ENCODE measurements at places on chromosomes 1 and 21. TPM values are rescaled to one million over a fixed set of nuclear protein-coding genes. Genes with fewer than 3 reads are reported as not detected.

DNA sequence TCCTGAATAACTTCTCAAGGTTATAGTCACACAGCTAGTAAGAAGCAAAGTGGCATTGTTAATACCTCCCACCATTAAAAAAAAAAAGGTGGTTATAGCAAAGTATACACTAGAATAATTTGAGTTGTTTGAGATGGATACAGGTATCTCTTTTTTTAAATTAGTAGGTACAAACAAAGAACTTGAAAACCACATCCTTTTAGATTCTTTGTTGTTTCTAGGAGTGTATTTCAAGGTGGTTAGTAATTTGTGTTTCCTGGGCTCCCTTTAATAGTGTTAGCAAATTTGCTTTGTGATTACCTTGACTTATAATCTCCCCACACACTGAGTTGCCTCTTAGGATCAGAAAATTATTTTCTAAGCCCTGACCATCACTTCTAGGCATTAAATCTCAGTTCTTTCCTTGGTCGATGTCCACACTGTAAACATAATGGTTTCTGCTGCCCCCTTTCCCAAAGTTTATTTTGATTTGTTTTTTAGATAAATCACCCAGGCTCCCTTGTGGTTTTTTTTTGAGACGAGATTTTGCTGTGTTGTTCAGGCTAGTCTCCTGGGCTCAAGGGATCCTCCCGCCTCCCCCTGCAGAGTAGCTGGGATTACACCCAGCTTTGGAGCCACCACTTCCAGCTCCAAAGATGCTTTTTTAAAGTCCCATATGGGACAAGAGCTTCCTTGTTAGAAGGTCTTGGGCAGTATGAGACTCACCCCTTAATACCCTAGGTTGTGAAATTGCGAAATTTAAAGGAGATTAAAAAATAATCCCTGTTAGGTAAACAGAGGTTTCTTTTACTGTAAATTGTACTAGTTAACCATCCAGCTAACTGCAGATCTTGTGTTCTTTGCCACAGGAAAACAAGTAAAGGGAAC, 6.2 kb downstream of the AKIRIN1 start:
- DNase-seq, result no peak

- no peak for DNase-seq
These were observed 28.4 kb downstream of the USP48 start for GRCh38 chr1:21754583-21754982.

- DNase-seq, result no peak
These were observed 125.1 kb downstream of the BARHL2 start for GRCh38 chr1:90591970-90592356.

DNA sequence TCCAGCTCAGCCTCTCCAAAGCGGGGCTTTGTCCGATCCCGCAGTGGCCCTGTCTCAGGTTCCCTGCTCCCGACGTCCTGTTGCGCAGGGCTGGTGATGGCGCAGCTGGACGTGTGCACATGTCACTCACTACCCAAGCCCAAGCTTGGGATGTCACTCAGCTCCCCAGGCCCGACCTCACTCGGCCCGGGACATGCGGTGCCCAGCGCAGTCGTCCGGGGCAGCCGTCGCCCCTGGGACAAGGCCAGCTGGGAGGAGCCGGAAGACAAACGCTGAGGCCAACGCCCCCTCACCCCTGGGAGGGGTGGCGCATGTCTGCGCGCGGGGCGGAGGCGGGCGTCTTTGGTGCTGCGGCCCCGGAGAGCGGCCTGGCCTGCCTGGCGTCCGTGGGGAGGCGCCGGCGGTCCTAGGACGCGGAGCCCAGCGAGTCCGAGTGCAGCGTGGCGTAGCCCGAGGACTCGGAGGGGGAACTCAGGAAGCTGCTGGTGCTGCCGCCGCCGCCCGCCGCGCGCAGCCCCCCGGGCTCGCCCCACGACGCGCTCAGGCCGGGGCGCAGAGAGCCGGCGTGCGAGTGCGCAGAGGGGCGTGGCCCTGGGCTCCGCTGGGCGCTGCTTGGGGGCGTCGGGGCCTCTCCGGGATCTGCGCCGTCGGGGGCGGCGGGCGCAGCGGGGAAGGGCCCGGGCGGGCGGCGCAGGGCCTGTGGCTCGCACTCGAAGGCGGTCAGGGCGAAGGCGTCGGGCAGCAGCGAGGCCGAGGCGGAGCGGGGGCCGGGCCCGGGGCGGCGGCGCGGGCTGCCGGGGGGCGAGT, 5.2 kb downstream of the HES3 start:
- peak; percentile 40 for DNase-seq

DNA sequence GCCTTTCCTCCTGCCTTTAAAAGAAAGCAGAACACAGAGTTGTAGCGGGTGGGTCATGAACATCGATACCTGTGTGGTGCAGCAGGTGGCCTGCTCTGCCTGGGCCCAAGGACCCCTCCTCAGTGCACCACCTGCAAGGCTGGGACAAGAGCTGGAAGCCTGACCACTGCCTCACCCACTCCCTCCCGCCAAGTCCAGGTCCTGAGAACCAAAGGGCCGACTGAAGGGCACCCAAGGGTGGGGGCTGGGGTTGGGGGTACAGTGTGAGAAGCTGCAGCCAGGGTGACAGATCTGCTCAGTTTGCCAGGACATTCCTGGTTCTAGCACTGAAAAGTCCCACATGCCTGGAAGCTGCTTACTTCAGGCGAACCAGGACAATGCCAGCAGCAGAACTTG, 36.1 kb downstream of the NTPCR start:
- DNase-seq, result no peak

DNA sequence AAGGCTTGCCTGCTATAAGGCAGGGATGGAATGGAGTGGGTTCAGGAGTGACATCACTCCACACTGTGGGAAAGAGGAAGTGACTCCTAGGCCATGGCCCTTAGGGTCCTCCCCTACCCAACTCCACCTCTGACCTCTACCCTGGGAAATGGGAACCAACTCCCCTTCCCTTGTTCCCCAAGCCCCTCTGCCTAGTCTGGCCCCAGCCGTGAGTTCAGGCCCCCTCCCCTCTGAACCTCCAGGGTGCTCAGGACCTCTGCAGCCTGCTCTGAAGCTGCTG, 3.8 kb upstream of the GUCA2A start:
- no peak for DNase-seq

The RAP1GAP gene
- polyA plus RNA-seq, result 0.02 TPM

The TMEM61 gene
- not detected for polyA plus RNA-seq

The FNBP1L gene
- 8.7 TPM for polyA plus RNA-seq

The AQP10 gene
- polyA plus RNA-seq, result not detected

The C1orf94 gene
- polyA plus RNA-seq, result 0.10 TPM

The VHLL gene
- not detected for polyA plus RNA-seq

- DNase-seq, result no peak
These were observed 10.7 kb downstream of the C1orf162 start for GRCh38 chr1:111484391-111485026.

- no peak for DNase-seq
These were observed 184.3 kb downstream of the NCAM2 start for GRCh38 chr21:21182401-21183010.

The SH2D2A gene
- polyA plus RNA-seq, result not detected

DNA sequence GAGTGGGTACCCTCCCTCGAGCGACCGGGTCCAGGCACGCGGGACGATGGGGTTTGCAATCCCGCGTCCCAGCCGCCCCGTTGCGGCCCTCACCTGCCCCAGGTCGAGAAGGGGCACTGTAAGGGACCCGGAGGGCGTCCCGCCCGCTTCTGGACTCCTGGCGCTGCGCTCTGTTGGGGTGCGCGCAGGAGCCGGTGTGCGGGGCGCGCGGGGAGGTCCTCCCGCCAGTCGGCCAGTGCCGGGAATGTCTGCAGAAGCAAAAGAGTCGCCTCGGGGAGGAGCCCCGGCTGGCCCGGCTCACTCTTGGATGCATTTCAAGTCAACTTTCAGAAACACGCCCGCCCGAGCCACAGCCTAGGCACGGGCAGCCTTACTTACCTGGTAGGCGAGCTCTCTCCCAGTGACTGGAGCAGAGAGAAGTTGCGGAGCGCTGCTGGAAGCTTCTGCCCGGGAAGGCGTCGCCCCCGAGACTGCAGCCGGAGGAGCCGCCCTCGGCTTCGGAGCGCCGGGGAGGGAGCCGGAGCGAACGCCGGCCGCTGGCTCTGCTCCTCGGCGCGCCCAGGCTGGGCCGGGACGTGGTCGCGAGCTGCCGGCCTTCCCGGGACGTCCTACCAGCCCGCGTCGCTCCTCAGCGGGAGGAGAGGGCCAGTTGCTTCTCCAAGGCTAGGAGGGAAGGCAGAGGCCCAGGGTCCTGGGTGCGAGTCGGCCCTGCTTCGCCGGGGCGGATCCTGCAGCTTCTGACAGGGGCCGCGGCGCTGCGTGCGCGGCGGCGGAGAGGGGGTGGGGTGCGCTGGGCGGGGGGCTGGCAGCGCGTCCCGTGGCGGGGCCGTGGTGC, at the start of gene LMX1A:
Gene LMX1A (minus strand): TSS at position 739 of the 835 bp plus-strand sequence. CDS start 1,156 bp downstream, outside the sequence.
- no peak for DNase-seq

GRCh38 chr1:44909901-44910544, 67.0 kb upstream of the PTCH2 start:
- no peak for DNase-seq

- no peak for DNase-seq
These were observed 21.5 kb upstream of the LYST start for GRCh38 chr1:235888119-235888643.

The ZNF593OS gene
- not detected for polyA plus RNA-seq

The DISC1 gene
- 2.0 TPM for polyA plus RNA-seq

DNA sequence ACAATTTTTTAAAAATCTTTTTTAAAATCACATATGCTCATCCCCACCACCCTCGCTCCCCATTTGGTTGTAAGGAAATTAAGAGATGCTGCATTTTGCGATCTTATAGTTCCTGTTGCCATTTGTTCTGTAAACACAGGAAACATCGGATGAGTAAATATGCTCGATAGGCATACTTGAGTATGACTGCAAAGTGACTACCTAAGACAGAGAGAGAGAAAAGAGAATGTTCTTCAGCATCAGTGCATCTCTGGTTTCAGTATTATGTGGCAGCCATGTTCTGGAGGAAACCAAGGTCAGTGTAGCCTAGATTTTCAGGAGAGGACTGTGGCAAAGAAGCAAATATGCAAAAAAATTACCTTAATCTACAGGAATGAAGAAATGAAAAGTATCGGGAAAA, 265.5 kb upstream of the FMN2 start:
- DNase-seq, result no peak

The KRTAP11-1 gene
- polyA plus RNA-seq, result not detected

The NUDT4B gene
- 17.5 TPM for polyA plus RNA-seq

- DNase-seq, result no peak
These were observed 26.2 kb upstream of the VAMP3 start for GRCh38 chr1:7744882-7745281.

The PCAT6 gene
- 1.1 TPM for polyA plus RNA-seq

DNA sequence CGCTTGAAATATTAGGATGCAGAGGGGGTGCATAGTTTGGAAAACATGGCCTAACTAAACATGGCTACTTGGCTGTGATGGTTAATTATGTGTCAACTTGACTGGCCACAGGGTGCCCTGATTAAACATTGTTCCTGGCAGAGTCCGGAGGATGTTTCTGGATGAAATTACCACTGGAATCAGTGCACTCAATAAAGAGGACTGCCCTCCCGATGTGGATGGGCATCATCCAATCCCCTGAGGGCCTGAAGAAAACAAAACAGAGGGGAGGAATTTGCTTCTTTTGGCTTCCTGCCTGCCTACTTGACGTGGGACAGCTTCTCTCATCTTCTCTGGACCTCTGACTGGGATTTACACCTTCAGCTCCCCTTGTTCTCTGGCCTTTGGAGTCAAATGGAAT, 79.1 kb upstream of the KCNE2 start:
- DNase-seq, result no peak

The SPOCD1 gene
- 44.8 TPM for polyA plus RNA-seq

The PRR9 gene
- not detected for polyA plus RNA-seq

- DNase-seq, result peak; percentile 94
These were observed at the start of gene SSU72 for GRCh38 chr1:1574721-1575537. SSU72 (minus strand) TSS chr1:1574863; CDS start chr1:1574557, 306 bp downstream.

- peak; percentile 66 for DNase-seq
These were observed 666 bp downstream of the PAFAH2 start for GRCh38 chr1:25996966-25997827.

DNA sequence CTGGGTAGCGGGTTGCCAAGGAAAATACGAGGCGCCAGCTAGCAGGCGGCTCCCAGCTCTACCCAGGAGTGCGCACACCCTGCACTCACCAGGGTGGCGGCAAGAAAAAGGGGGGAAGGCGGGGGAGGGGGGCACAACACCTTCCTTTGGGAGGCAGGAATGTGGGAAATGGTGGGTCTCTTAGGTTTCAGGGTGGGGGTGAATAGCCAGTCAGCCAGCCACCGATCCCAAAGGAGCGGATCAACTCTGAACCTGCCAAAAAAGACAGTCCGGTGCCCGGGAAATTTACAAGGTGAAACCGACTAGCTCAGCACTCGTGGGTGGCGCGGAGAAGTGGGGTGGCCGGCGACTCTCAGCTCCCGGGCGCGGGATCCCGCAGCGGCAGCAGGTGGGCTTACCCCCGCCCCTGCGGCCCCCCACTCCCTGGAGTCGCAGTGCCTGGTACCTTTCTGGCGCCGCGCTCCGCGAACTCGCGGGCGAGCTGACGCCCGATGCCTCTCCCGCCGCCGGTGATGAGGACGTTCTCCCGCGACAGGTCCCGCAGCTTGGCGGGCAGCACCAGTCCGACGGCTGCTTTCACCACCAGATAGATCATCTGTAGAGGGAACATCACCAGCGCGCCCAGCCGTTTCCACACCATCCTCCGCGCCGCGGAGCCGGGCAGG, 1.2 kb downstream of the DHRS3 start:
- DNase-seq, result no peak

DNA sequence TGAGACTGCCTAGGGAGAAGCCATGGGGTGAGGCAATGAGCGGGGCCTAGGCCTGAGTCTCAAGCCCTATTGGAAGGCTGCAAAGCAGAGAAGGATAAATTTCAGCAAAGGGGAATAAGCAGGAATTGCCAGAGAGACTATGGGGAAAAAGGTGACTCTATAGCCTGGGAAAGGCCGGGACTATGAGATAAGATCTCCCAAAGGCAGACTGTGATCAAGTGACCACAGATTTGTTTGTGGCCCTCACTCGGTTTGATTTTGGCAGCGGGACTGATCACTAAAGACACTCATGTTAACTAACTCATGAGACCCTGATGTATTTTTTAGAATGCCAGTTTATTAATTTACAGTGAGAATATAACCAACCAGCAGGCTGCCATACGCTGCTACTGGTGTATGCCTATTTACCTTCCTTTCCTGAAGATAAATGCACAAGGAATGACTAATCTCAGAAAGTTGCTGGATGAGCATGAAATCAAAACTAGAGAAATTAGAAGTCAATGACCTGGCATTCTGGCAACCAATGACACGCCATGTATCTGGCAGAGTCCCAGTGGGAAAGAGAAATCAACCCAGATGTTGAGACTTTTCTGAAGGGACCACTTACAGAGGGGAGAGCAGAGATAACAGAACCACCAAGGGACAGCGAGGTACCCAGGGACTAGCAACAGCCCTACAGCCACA, 4.3 kb downstream of the HSF2BP start:
- DNase-seq, result peak; percentile 53

DNA sequence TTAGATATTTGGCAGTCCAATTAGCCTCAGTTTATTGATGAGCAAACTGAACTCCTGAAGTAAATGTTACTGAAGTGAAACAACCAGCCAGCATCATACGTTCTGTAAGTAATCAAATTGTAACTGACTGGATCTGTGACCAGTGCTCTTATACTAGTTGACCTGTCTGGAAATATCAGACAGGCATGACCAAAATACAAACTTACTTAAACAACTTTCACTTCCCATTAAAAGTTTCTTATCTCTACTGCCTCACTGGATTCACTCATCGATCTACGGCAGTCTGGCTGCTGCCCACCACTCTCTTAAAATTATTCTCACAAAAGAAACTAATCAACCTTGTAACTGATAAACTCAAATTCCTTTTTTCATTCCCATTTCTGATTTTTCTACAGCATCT, 56.4 kb downstream of the WDR3 start:
- no peak for DNase-seq
